ENCODE measurements at places on chromosomes 5 and 9.

DNA sequence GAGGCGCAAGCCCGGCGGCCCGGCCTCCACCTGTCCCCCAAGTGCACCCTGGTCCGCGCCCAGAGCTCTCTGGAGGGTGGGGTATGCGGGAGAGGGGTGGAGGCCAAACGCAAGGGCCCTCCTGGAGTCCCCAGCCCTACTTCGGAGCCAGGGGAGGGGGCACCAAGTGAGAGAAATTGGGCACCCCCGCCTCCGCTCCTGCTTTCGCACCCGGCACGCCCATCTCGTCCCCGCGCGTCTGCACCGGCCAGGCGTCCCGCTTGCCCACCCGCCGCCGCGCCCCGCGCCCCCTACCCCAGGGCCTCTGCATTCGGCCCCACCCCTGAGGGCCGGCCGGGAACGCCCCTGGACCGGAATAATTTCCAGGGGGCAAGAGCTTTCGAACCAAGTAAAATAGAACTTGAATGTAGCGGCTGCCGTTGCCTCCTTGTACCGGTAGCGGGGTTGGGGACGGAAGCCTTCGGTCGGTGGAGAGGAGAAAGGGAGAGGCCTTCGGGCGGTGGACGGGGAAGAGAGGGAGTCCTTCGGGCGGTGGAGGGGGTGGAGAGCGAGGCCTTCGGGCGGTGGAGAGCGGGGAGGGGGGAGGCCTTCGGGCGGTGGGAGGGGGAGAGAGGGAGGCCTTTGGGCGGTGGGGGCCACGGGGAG lies 694 bp upstream of the PHPT1 start:
- DNase-seq, result peak; percentile 61

DNA sequence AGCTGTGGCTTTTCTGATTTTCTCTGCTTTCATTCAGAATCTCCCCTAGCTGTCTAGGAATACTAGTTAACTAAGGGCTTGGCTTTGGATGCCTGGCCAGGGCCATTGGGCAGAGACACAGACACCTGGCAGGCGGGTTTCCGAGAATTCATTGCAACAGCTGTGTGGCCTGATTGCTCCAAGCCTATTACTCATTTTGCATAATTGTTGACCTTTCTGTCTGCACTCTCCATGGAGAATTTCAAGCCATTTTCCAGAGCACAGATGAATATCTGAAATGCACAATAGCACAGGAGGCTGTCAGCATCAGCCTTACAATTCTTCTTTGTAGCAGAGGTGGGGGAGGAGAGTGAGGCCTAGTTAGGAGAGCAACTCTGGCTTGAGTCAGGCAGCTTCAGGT lies 310.5 kb downstream of the DMAC1 start:
- no peak for DNase-seq

GRCh38 chr9:90882991-90883600 lies 81.5 kb downstream of the SYK start:
- no peak for DNase-seq

DNA sequence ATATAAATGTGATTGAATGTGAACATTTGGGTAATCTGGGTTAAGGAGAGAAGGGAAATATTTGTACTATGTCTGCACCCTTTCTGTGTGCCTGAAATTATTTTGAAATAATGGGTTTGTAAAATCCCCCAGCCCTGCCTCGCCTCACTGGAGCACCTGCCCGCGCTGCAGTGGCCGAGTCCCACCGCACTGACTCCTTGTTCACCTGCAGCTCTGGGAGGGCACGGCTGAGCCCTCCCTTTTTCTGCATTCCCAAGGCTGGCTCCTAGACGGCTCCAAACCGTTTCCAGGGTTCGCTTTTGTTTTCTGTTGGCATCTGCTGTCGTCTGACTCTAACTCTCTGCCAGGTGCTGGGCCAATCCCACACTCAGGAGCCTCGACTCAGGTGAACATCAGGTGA lies 17.6 kb upstream of the PPP1R26 start:
- no peak for DNase-seq

- no peak for DNase-seq
Measured at GRCh38 chr9:130774183-130774582, 60.9 kb upstream of the ABL1 start.

- no peak for DNase-seq
Measured at GRCh38 chr5:72654231-72654630, 147.0 kb upstream of the ZNF366 start.

- DNase-seq, result no peak
Measured at GRCh38 chr9:99087462-99087861, 17.5 kb upstream of the TGFBR1 start.

- DNase-seq, result no peak
Measured at GRCh38 chr5:16143361-16144049, 36.1 kb downstream of the MARCHF11 start.

DNA sequence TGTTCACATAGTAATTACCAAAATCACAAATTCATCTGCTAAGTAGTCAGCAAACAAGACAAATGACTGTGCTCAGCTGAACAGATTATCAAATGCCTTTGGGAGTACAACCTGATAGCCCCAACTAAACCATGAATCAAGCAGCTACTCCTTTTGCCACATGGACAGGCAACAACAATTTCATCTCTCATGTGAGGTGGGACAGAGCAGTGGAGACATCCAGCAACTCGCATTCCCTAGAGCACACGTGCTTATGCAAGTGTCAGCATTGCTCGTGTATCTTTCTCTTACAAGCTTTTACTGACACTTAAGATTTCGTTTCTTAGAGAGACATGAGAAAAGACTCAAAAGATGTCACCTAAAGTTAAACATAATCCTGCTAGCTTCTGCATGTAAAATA lies 42.7 kb upstream of the PPP2R2B start:
- no peak for DNase-seq

DNA sequence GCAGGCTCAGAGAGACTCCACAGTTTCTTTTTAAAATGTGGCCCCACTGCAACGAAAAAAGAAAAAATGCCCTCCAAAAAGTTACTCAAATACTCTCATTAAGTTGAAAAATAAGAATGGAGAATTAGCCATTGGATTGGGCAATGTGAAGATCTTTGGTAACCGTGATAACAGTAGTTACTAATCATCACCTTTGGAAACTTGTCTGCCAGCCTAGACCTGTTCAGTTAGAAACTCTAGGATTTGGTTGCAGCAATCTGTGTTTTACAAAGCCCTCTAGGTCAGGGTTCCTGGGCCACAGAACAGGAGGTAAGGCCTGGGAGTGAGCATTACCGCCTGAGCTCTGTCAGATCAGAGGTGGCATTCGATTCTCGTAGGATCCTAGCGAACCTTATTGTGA lies 34.2 kb downstream of the VPS13A start:
- no peak for DNase-seq

- no peak for DNase-seq
Measured at GRCh38 chr5:95983509-95983908, 21.9 kb upstream of the ELL2 start.

DNA sequence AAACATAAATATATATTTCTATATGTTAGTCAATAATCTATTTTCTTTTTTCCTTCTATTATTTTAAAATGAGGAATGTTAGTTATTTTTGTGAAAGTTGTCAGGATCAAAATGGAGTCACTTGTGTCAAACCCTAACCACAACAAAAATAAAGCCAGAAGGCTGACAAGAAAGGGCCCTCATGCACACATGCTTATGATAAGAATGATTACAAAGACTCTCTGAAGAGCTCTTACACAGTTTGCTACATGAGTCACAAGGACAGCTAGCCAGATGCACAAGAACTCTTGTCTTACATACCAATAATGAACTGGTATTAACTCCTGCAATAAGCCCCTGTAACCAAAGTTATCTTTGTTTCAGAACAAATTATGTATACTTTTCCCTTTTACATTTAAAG lies 64.7 kb downstream of the GGTA1 start:
- DNase-seq, result no peak

- no peak for DNase-seq
Measured at GRCh38 chr9:35490910-35491465, 1.1 kb downstream of the RUSC2 start.

- no peak for DNase-seq
Measured at GRCh38 chr9:715300-715699, 126.2 kb upstream of the DMRT1 start.

DNA sequence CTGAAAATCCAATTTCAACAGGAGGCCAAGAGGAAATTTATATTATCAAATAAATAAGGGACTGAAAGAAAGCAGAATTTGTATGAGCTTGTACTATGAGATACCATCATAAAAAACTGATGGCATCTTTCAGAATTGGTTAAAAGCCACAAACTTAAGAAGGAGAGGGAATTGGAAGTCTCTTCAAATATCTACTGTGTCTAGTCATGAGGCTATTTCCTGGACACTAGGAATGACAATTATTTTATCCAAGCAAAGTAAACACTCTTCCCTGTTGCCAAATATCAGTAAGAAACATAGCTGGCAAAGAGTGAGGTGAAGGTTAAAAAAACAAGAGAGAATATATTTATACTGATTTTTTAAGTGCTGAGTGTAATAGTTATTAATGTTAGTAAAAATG lies 101.5 kb upstream of the ARRDC3 start:
- no peak for DNase-seq

DNA sequence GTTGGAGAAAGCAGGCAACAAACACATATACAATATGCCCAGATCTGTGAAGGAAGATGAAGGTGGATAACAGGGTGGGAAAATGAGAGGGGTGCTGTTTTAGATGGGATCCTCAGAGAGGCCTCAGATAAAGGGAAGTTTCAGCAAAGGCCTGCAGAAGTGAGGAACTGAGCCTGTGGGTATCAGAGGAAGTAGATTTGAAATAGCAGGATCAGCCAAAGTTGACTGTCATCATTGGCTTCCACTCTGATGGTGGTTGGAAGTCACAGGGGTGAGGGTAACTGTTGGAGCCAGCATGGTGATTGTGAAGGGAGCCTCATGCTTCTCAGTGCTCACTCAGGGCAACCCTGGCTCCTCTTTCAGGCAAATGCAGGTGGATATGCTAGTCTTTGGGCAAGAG lies 607.2 kb upstream of the CLINT1 start:
- no peak for DNase-seq

- no peak for DNase-seq
Measured at GRCh38 chr5:143594902-143595818, 191.7 kb upstream of the NR3C1 start.

- no peak for DNase-seq
Measured at GRCh38 chr5:13930541-13931171, 13.8 kb downstream of the DNAH5 start.

GRCh38 chr5:32713361-32713769 lies 2.2 kb downstream of the NPR3 start:
- DNase-seq, result no peak

DNA sequence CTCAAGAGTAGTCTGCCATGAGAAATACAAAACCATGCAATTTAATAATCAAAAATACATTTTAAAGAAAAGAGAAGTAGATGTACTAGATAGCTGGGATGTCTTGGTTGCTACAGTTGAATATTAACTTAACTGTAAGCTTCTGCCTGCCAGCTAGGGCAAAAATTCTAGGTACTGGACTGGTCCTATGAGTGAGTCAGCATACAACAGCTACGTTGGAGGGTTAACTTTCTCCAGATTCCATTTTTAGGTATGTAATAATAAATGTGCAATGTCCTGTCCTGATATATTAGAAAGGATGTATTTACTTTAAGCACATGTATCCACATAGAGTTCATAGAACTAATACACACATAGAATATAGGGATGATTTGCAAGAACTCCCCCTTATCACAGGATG lies 230.1 kb downstream of the CAAP1 start:
- no peak for DNase-seq

GRCh38 chr9:35771534-35771933 lies 17.5 kb upstream of the MSMP start:
- DNase-seq, result no peak

GRCh38 chr9:88746029-88746742 lies 211.2 kb downstream of the NXNL2 start:
- no peak for DNase-seq

DNA sequence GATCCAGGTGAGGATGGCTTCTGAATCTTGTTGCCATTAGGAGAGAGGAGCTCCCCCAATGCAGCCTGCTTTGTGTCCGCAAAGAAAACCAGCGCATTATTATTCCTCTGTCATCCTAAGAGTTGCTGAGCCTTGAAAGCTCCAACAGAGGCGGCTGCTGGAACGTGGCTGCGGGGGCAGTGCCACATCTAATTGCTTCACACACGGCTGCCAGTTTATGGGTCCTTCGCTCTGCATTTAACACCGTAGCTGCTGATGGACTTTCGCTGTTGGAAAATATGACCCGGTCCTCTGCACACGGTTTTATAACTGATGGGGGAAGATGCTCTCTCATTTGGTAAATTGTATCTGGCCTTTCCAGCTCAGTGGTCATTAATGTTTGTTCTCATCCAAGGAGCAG lies 38.0 kb downstream of the ZNF622 start:
- no peak for DNase-seq

GRCh38 chr5:156667616-156668015 lies 182.5 kb upstream of the PPP1R2B start:
- DNase-seq, result no peak

GRCh38 chr5:6761333-6761732 lies 48.1 kb downstream of the TENT4A start:
- DNase-seq, result no peak

DNA sequence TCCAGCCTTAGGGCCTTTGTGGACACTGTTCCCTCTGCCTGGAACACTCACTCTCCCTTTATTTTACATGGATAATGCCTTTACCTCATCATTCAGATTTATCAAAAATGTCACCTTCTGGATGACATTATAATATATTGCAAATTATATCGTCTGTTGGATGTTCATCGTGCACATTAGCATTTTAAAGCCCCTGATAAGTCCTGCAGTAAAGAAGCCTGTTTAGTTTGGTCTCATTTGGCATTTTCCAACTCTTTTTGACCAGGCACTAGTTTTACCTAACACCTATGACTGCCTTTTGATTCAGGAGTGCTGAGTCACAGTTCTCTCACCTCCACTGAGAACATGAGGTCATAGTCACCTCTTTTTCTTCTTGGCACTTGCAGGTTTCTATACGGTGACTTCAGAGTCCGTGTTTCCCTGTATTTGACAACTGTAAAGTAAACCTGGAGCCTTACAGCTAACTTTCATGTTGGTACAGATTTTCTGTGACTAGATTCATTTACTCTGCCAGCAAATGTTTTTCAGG lies 57.7 kb upstream of the STC2 start:
- no peak for DNase-seq

GRCh38 chr5:181109489-181110013 lies 21.4 kb downstream of the OR2V1 start:
- DNase-seq, result no peak

- DNase-seq, result no peak
Measured at GRCh38 chr5:93805616-93806379, 64.4 kb upstream of the POU5F2 start.

GRCh38 chr5:77864997-77865396 lies 88.9 kb upstream of the TBCA start:
- DNase-seq, result no peak

DNA sequence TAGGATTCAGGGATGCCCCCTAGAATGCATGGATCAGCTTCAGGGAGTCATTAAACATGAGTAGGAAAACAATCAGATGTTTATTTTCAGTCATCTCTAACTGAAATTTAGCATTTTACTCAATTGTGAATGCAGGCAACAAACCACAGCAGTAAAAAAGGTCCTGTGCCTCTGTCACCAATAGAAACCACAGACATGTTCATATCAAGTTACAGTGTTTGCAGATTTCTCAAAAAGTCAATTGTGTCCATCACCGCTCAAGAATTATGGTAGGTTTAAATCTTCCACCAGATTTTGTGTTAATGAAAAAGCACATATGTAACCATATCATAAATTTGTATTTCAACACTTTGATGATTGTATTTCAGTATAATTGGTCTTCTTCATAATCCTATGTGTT lies 68.4 kb upstream of the SLC1A1 start:
- DNase-seq, result no peak

- no peak for DNase-seq
Measured at GRCh38 chr5:16937503-16938161, 1.5 kb upstream of the MYO10 start.
